ENCODE measurements at places on chromosomes 2 and 18. TPM values are rescaled to one million over a fixed set of nuclear protein-coding genes. Genes with fewer than 3 reads are reported as not detected.

MGAT5 gene
- total RNA-seq = 50.9 TPM

DNA sequence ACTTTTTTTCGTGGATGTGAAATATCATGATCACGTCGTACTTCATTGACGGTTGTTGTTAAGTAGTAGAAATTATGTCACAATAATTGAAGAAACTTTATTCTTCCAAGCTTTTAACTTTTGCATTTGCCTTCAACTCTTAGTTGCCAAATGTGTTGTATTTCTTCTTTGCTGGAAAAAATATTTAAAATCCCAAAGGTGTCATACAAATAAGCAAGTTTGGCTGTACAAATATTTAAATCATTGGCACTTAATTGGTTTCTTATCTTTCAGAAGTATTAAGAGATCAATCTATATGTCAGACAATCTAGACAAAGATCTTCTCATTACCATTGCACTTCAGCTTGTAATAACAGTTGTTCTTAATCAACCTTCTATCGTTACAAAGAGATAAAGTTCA is 204.0 kb upstream of the HDAC4 start:
- H3K4me1 ChIP-seq = peaks cover 40% of the 10 kb centered on the region
- H3K36me3 ChIP-seq = no peaks in the 10 kb centered on the region
- no peaks in the 10 kb centered on the region for H3K27me3 ChIP-seq

DNA sequence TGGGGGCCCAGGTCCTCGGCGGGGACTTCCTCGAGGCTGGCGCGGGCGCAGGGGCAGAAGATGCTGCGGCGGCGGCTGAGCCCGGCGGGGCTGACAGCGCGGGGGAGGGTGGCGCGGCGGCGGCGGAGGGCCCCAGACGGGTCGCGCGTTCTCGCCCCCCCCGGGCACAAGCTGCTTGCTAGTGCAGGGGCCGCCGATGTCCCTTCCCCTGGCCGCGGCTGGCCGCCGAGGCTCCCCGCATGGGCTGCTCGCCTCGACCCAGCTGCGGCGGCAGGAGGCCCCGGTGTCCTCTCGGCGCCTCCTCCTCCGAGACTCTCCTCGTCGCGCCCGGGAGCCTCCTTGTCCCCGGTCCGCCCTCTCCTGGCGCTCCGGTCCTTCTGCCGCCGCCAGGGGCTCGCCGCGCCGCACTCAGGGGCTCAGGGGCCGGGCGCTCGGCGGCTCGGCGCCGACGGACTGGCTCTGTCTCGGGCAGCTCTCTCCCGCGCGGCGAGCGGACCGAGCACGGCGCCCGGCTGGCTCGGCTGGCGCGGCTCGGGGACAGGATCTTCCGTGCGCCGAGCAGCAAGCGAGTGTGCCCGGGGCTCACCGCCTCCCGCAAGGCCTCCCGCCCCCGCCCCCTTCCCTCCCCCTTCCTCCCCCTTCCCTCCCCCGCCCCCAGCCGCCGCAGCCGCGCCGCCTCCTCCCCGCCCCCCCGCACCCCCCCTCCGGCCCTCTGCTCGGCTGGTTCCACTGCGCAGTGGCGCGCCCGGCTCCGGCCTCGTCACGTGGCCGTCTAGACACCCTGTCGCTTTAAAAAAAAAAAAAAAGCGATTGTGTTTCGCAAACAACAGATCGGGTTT is 902 bp upstream of the SMAD7 start:
- H3K27ac ChIP-seq = peak overlapping the region; percentile 99
- DNase-seq = peak; percentile 95
- peaks cover 7% of the 10 kb centered on the region for H3K36me3 ChIP-seq
- H3K4me3 ChIP-seq = peak overlapping the region; percentile 89
- H3K27me3 ChIP-seq = no peaks in the 10 kb centered on the region
- peaks cover 22% of the 10 kb centered on the region for H3K4me1 ChIP-seq

- H3K27me3 ChIP-seq = no peaks in the 10 kb centered on the region
- peaks cover under 1% of the 10 kb centered on the region for H3K4me1 ChIP-seq
- no peak overlapping the region for H3K4me3 ChIP-seq
- no peak overlapping the region for H3K27ac ChIP-seq
- no peaks in the 10 kb centered on the region for H3K36me3 ChIP-seq
- DNase-seq = no peak
Measured at GRCh38 chr2:191145769-191146471, 4.9 kb downstream of the STAT4 start.

ANKRD29 gene
- 51.9 TPM for total RNA-seq

TMEM37 gene
- 15.3 TPM for total RNA-seq

DNA sequence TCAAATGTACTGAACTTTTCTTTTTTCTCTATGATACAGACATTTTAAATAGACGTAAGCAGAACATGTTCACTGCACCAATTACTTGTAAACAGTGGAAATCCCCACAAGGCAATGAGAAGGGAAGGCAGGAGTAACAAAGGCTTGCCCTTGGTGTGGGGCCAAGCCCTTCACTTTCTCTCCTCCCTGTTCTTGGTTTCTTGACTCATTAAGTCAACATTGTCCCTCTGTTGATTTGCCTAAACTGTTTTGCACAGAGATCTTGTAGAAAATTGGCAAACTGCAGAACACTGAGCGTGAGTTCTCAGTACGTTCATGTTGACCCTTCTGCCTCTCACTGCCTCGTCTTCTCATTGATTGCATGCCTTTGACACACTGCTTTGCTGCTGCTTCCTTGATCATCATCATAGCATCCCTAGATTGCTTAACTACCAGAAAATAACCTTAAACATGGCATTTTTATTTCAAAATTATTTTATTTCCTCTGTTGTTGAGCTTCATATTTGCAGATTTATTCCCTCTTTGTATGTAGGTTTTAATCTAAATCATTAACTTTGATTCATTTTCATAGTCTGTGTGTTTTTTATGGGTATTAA is 257.7 kb downstream of the PTGR3 start:
- no peaks in the 10 kb centered on the region for H3K27me3 ChIP-seq
- no peaks in the 10 kb centered on the region for H3K36me3 ChIP-seq
- peak overlapping the region; percentile 50 for H3K27ac ChIP-seq
- DNase-seq = peak; percentile 66

GRCh38 chr2:28624793-28625701 is 126.6 kb upstream of the PPP1CB start:
- H3K36me3 ChIP-seq = no peaks in the 10 kb centered on the region
- peaks cover 27% of the 10 kb centered on the region for H3K4me1 ChIP-seq

DNA sequence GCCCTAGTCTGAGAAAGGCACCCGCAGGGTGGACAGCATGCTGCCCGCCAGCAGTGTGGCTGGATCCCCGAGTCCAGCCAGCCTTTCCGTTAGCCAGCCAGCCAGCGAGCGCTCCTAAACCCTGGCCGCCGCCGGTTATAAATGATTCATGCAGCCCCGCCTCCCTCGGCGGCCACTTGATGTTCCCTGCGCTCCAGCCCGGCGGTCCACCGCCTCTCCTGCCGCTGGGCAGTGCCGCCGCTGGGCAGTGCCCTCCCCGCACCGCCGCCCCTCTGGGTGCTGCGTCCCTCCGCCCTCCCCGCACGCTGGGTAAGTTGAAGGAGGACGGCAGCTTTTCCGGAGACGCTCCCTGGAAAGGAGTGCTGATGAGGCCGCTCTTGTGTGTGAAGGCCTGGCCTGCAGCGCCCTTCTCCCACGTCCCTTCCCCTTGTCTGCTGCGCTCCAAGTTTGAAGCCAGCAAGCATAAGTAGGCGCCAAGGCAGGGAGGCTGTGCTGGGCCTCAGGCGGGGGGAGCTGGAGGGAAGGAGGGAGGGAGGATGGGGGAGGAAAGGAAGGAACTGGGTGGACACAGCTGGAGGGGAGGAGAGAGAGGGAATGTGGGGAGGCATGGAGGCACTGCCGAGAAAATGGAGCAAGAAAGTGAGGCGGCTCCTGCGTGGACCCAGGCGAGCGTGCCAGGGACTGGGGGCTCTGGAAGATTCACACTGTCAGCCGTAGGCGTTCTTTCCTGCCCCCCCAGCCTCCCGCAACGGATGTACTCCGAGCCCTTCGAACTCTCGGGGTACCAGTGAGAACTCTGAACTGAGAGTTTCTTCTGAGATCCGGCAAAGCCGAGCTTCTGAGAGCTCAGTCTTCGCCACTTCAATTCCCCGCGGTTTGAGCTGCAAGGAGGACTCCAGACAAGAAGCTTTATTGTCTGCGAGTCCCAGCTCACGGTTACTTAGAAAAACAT is 131.9 kb downstream of the GLI2 start:
- H3K27ac ChIP-seq = peak overlapping the region; percentile 53
- H3K36me3 ChIP-seq = no peaks in the 10 kb centered on the region
- peaks cover 8% of the 10 kb centered on the region for H3K4me1 ChIP-seq
- peak overlapping the region; percentile 14 for H3K4me3 ChIP-seq
- DNase-seq = peak; percentile 89

DNA sequence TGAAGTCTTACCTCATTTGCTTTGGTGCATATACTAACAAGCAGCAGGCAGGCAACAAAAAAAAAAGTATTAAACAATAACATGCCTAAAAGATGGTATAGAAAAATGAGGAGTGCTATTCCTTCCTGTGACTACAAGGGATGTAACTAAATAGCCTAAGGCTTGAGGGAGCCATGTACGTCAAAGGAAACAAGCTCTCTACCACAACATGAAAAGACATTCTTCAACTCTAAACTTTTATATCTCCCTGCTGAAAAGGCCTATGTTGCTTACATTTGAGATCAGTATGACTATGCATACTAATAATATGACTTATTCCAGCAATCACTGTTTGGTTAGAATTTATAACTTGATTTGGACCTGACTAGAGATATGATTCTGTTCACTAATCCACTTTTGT is 347.9 kb downstream of the ADCYAP1 start:
- no peaks in the 10 kb centered on the region for H3K36me3 ChIP-seq
- H3K4me1 ChIP-seq = no peaks in the 10 kb centered on the region
- no peak overlapping the region for H3K4me3 ChIP-seq
- no peaks in the 10 kb centered on the region for H3K27me3 ChIP-seq

- peak; percentile 83 for DNase-seq
- H3K36me3 ChIP-seq = no peaks in the 10 kb centered on the region
- peaks cover 4% of the 10 kb centered on the region for H3K4me1 ChIP-seq
- H3K27me3 ChIP-seq = peaks cover 27% of the 10 kb centered on the region
Measured at GRCh38 chr2:173354582-173355131, at the start of gene CDCA7. Gene CDCA7, plus strand, starts transcription at chr2:173354872. Its CDS starts 92 bp downstream, at chr2:173354964.

GRCh38 chr2:160332318-160332717 is 132.2 kb upstream of the ITGB6 start:
- no peak overlapping the region for H3K27ac ChIP-seq
- H3K36me3 ChIP-seq = no peaks in the 10 kb centered on the region
- peak; percentile 62 for DNase-seq
- peaks cover 88% of the 10 kb centered on the region for H3K4me1 ChIP-seq
- no peaks in the 10 kb centered on the region for H3K27me3 ChIP-seq

DNA sequence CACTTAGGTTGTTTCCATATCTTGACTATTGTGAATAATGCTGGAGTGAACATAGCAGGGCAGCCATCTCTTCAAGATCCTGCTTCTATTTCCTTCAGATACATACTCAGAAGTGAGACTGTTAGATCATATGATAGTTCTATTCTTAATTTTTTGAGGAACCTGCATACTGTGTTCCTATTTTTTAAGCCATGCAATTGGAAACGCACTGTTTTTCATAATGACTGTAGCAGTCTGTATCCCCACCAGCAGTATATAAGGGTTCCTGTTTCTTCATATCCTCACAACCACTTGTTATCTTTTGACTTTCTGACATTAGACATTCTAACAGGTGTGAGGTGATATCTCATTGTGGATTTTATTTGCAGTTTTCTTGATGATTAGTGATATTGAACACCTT is 15.5 kb downstream of the NEURL3 start:
- DNase-seq = no peak
- no peak overlapping the region for H3K4me3 ChIP-seq
- H3K4me1 ChIP-seq = no peaks in the 10 kb centered on the region

- no peaks in the 10 kb centered on the region for H3K36me3 ChIP-seq
- H3K27me3 ChIP-seq = no peaks in the 10 kb centered on the region
- H3K4me1 ChIP-seq = no peaks in the 10 kb centered on the region
Measured at GRCh38 chr18:13258921-13259320, 40.4 kb downstream of the LDLRAD4 start.

DNA sequence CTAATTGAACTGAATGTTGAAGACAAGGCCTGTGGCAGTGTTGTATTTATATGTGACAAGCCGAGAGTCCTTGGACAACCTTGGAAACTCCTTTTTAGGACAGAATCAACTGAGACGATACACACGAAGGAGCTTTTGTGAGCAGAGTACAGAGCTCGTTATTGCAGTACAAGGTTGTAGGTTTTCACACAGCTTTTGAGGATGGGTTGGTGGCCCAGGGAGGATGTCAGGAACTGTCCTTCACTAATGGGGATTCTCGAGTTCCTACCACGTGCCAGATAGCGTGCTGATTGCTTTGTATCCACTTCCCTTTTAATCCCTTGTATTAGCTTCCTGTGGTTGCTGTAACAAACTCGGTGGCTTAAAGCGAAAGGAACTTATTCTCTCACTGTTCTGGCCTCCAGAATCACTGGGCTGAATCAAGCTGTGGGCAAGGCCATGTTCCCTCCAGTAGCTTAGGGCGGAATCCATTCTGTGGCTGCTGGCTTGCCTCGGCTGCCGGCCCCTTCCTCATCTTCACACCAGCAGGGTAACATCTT is 20.2 kb downstream of the INPP4A start:
- H3K36me3 ChIP-seq = no peaks in the 10 kb centered on the region
- no peak for DNase-seq
- peak overlapping the region; percentile 57 for H3K27ac ChIP-seq
- peaks cover 15% of the 10 kb centered on the region for H3K4me1 ChIP-seq
- no peak overlapping the region for H3K4me3 ChIP-seq

DNA sequence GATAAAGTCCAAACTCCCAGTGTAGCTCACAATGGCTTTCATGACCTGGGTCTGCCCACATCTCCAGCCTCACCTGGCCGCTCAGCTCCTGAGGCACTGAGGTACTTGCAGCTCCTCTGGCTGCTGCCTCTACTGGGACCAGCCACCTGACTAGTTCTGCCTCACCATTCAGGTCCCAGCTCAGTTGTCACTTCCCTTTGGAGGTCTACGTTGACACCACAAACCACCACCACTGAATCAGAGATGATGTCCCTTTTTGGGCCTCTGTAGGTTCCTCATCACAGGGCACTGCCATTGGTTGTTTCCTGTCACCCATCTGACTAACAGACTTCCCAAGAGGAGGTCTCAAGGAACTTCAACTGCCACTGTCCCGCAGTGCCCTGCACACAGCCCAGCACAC is 21.2 kb downstream of the SPP2 start:
- no peak overlapping the region for H3K4me3 ChIP-seq
- H3K4me1 ChIP-seq = no peaks in the 10 kb centered on the region
- no peak for DNase-seq
- H3K27me3 ChIP-seq = no peaks in the 10 kb centered on the region

- H3K4me3 ChIP-seq = no peak overlapping the region
- no peaks in the 10 kb centered on the region for H3K4me1 ChIP-seq
- no peaks in the 10 kb centered on the region for H3K36me3 ChIP-seq
- no peaks in the 10 kb centered on the region for H3K27me3 ChIP-seq
Measured at GRCh38 chr2:65630643-65631042, 198.2 kb upstream of the SPRED2 start.

CHRND gene
- total RNA-seq = not detected

CYP1B1 gene
- total RNA-seq = 30.3 TPM

- no peak overlapping the region for H3K27ac ChIP-seq
- no peaks in the 10 kb centered on the region for H3K27me3 ChIP-seq
- H3K4me3 ChIP-seq = no peak overlapping the region
- no peaks in the 10 kb centered on the region for H3K4me1 ChIP-seq
- no peak for DNase-seq
Measured at GRCh38 chr2:141605163-141605562, 525.7 kb downstream of the LRP1B start.

SAG gene
- not detected for total RNA-seq

GRCh38 chr2:220157312-220157711 is 529.9 kb downstream of the SLC4A3 start:
- H3K4me1 ChIP-seq = no peaks in the 10 kb centered on the region
- H3K27ac ChIP-seq = no peak overlapping the region
- no peaks in the 10 kb centered on the region for H3K27me3 ChIP-seq
- DNase-seq = no peak
- H3K4me3 ChIP-seq = no peak overlapping the region
- no peaks in the 10 kb centered on the region for H3K36me3 ChIP-seq

D2HGDH gene
- 38.4 TPM for total RNA-seq

EVX2 gene
- total RNA-seq = not detected

Measured in left lung (tissue), 14 donors.